Endothelial cell (in vitro differentiated cells): ENCODE measurements at places on chromosomes 6 and 20. TPM values are rescaled to one million over a fixed set of nuclear protein-coding genes. Genes with fewer than 3 reads are reported as not detected.

- DNase-seq, result no peak
- H3K27ac ChIP-seq, result no peak overlapping the region
- peak overlapping the region; percentile 65 for H3K4me3 ChIP-seq
- peaks cover 41% of the 10 kb centered on the region for H3K27me3 ChIP-seq
These were observed 867 bp downstream of the EBF4 start for GRCh38 chr20:2693286-2694007.

GRCh38 chr20:31565699-31566318 lies 39.3 kb upstream of the ID1 start:
- H3K27me3 ChIP-seq, result peaks cover 7% of the 10 kb centered on the region
- peaks cover 14% of the 10 kb centered on the region for H3K36me3 ChIP-seq
- peaks cover 12% of the 10 kb centered on the region for H3K4me1 ChIP-seq
- no peak overlapping the region for H3K4me3 ChIP-seq

DNA sequence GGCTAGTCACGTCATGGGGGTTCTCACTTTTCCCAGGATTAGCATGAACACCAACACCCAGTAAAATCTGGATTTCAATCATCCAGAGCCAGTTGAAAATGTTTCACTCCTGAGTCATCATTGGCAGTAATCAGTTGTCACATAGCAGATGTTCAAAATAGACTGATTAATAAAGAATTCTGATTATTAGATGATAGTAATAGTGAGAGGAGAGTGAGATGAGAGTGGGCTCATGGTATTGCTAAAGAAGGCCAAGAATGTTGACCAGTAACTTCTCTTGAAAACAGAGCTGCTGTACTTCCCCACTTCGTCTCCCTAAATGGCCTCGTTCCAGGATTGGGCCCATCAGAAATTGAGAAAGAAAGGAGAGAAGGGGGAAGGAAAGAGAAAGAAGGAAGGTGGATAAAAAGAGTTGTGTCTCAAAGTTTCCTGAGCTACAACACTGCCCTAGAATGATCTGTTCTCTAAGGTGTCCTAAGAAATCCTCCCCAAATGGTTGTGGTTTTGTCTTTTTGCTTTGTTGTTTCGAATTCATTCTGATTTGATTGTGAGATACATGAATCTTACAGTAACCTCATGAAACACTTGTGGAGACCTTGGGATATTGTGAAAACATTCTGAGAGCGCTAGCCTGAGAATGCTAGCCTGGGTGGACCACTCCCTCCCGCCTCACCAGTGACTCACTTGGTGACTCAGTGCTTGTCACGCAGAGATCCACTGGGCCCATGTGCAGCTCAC lies 502.2 kb upstream of the JARID2 start:
- no peaks in the 10 kb centered on the region for H3K36me3 ChIP-seq
- no peaks in the 10 kb centered on the region for H3K4me1 ChIP-seq
- DNase-seq, result no peak
- H3K27ac ChIP-seq, result no peak overlapping the region
- no peaks in the 10 kb centered on the region for H3K27me3 ChIP-seq

- H3K27ac ChIP-seq, result no peak overlapping the region
- no peak overlapping the region for H3K4me3 ChIP-seq
- no peak for DNase-seq
These were observed 627.6 kb downstream of the MMUT start for GRCh38 chr6:48835421-48835958.

GRCh38 chr6:53107091-53107490 lies 41.5 kb downstream of the GCM1 start:
- no peaks in the 10 kb centered on the region for H3K27me3 ChIP-seq
- no peak for DNase-seq
- H3K27ac ChIP-seq, result no peak overlapping the region
- H3K4me1 ChIP-seq, result peaks cover 10% of the 10 kb centered on the region

DNA sequence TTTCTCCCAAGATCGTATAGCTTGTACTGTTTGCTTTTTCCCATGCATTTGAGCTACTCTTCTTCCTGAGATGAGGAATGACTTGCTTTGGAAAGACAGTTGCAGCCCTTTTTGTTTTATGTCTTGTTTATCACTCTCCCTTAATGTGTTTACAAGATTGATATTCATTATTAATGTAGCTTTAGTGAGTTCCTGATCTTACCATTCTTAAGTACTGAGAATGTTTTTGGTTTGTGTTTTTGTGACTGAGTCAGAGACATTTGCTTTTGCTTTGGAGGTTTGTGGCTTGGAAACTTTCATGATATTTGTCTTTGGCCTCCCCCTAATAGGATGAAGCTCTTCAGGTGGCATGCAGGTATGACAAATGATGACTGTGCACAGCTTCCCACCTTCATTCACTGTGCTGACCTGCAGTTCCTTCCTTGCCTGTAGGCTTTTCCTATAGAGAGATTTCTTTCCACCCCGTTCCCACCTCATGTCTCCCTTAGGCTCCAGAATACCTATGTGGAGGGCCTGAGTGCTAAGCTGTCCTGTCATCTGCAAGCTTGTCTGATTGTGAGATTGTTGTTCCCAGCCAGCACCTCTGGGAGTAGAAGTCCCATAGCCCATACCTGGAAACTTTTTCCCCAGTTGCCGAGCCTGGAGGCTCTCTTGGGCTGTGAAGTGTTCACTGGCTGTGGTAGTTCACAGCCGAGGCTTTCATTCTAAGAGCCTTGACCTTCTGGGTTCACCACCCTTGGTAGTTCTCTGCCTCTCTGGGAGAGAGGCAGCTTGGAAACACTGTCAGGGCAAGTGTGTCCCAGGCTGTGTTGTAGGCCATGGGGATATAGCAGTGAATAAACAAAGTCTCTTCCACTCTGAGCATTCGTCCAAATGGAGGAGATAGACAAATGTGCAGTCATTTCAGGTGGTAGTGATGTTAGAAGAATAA lies 27.1 kb downstream of the CDS2 start:
- no peak for DNase-seq
- peaks cover 12% of the 10 kb centered on the region for H3K36me3 ChIP-seq
- peak overlapping the region; percentile 54 for H3K4me3 ChIP-seq

GRCh38 chr20:23970049-23970448 lies 18.5 kb downstream of the GGTLC1 start:
- no peaks in the 10 kb centered on the region for H3K4me1 ChIP-seq
- peaks cover 5% of the 10 kb centered on the region for H3K36me3 ChIP-seq
- DNase-seq, result no peak
- peaks cover 2% of the 10 kb centered on the region for H3K27me3 ChIP-seq
- H3K27ac ChIP-seq, result no peak overlapping the region

- peaks cover 4% of the 10 kb centered on the region for H3K4me1 ChIP-seq
- H3K36me3 ChIP-seq, result peaks cover 4% of the 10 kb centered on the region
- no peak overlapping the region for H3K27ac ChIP-seq
These were observed 155.5 kb downstream of the CFAP61 start for GRCh38 chr20:20207872-20208271.

ABT1 gene
- total RNA-seq, result 20.4 TPM
